ENCODE measurements at places on chromosomes 1 and 21. TPM values are rescaled to one million over a fixed set of nuclear protein-coding genes. Genes with fewer than 3 reads are reported as not detected.

The TEX38 gene
- polyA plus RNA-seq, result 0.31 TPM

The USH2A gene
- polyA plus RNA-seq, result 0.10 TPM

The ELF3 gene
- polyA plus RNA-seq, result 54.8 TPM

The CRNN gene
- not detected for polyA plus RNA-seq

The CNKSR1 gene
- polyA plus RNA-seq, result 19.6 TPM

The YOD1 gene
- 15.0 TPM for polyA plus RNA-seq

The TOMM20 gene
- polyA plus RNA-seq, result 160 TPM

The TNNT2 gene
- 3.0 TPM for polyA plus RNA-seq

The MEX3A gene
- polyA plus RNA-seq, result 48.9 TPM

The FRRS1 gene
- 10.7 TPM for polyA plus RNA-seq

The NBPF15 gene
- polyA plus RNA-seq, result 88.5 TPM

The CHIA gene
- 3.9 TPM for polyA plus RNA-seq

The ZNF683 gene
- 0.25 TPM for polyA plus RNA-seq

The IVL gene
- polyA plus RNA-seq, result not detected

The COL24A1 gene
- 15.0 TPM for polyA plus RNA-seq

The CDK18 gene
- 24.7 TPM for polyA plus RNA-seq

The PTGS2 gene
- polyA plus RNA-seq, result 4.0 TPM

The CALML6 gene
- 12.5 TPM for polyA plus RNA-seq

The GPR37L1 gene
- 0.06 TPM for polyA plus RNA-seq

The LRRC8D gene
- 14.3 TPM for polyA plus RNA-seq

The OR10Z1 gene
- 0.70 TPM for polyA plus RNA-seq

The POU3F1 gene
- polyA plus RNA-seq, result not detected

The SPRR2G gene
- not detected for polyA plus RNA-seq

The C1orf87 gene
- 2.1 TPM for polyA plus RNA-seq

The DNAJC28 gene
- polyA plus RNA-seq, result 3.4 TPM

The PRAMEF27 gene
- polyA plus RNA-seq, result not detected

The MYBPH gene
- polyA plus RNA-seq, result 14.4 TPM

The SLC44A5 gene
- 1.0 TPM for polyA plus RNA-seq

The C1orf56 gene
- 11.6 TPM for polyA plus RNA-seq

The ALX3 gene
- not detected for polyA plus RNA-seq

The CD5L gene
- not detected for polyA plus RNA-seq
